ENCODE measurements at places on chromosomes 5 and 9.

GRCh38 chr5:2012885-2013284 lies 130.2 kb upstream of the IRX4 start:
- no peak for DNase-seq

GRCh38 chr5:129069292-129069691 lies 25.3 kb upstream of the ISOC1 start:
- DNase-seq: no peak

GRCh38 chr9:1261266-1261665 lies 211.1 kb downstream of the DMRT2 start:
- no peak for DNase-seq

DNA sequence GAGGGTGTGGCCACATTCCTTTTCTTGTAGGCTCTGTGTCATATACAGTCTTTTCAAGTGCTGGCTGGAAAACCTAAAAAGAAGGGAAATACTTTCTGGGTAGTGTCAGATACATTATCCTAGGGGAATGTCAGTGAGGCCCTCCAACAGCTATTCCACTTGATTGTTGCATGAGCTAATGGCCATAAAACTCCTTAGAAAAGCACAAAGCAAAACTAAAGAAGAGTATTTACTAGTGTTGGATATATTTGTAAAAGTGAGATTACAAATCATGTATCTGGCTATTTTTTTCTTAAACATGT lies 829 bp downstream of the ANXA1 start:
- DNase-seq: no peak

- no peak for DNase-seq
Measured at GRCh38 chr5:105695941-105696340, 1974.8 kb downstream of the EFNA5 start.

- no peak for DNase-seq
Measured at GRCh38 chr5:124512952-124513632, 233.3 kb downstream of the ZNF608 start.

DNA sequence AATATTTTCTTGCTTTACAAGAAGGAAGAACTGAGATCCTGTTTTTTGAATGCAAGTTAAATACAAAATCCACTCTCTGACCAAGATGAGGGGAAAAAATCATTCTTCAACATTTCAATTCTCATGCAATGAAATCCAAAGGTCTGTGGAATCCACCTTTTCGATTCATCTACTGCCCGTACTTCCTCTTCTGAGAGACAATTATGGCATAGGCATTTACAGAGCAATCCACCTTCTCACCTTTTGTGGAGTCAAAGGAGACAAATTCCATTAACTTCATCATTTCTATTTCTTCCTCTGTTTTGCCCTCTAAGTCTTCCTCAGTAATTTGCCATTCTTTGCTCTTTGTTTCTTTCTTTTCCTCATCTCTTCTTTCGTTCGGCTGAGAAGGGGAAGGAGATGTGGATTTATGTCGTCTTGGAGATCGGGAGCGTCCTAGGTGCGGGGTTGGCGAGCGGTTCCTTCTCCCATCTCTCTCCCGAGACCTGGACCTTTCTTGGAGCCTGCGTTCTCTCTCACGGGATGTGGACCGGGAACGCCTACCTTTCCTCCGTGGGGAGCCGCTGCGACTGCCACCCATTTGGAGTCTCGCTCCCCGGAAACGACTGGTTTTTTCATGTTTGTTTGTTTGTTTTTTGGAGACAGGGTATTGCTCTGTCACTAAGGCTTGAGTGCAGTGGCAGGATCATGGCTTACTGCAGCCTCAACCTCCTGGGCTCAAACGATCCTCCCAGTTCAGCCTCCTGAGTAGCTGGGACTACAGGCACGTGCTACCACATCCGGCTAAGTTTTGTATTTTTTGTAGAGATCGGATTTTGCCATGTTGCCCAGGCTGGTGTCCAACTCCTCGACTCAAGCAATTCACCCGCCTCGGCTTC lies 24.3 kb upstream of the AFF4 start:
- DNase-seq: no peak

DNA sequence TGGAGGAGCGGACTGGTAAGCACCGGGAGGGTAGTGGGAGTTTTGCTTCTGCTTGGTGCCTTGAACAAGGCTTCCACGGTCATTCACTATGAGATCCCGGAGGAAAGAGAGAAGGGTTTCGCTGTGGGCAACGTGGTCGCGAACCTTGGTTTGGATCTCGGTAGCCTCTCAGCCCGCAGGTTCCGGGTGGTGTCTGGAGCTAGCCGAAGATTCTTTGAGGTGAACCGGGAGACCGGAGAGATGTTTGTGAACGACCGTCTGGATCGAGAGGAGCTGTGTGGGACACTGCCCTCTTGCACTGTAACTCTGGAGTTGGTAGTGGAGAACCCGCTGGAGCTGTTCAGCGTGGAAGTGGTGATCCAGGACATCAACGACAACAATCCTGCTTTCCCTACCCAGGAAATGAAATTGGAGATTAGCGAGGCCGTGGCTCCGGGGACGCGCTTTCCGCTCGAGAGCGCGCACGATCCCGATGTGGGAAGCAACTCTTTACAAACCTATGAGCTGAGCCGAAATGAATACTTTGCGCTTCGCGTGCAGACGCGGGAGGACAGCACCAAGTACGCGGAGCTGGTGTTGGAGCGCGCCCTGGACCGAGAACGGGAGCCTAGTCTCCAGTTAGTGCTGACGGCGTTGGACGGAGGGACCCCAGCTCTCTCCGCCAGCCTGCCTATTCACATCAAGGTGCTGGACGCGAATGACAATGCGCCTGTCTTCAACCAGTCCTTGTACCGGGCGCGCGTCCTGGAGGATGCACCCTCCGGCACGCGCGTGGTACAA lies 556 bp downstream of the PCDHGC3 start:
- DNase-seq: no peak

DNA sequence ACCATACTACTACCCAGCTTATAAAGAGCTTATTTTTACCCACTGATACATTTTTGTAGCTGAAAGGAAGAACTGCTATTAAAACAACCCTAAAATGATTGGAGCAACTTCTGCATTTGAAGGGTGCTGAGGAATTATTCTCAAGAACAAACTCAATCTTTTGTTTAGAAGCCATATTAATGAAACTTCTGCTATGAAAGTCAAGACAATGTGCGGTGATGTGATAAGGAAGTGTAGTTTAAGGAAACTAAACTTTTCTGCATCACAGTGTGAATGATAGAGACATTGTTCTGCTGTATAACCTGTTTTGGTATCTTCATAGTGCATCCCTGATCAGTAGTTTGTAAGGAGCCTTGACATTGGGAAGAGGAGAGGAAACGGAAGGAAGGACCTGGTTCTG lies 408.5 kb downstream of the TMEM38B start:
- DNase-seq: no peak

GRCh38 chr5:175551266-175551665 lies 72.9 kb downstream of the SFXN1 start:
- no peak for DNase-seq

DNA sequence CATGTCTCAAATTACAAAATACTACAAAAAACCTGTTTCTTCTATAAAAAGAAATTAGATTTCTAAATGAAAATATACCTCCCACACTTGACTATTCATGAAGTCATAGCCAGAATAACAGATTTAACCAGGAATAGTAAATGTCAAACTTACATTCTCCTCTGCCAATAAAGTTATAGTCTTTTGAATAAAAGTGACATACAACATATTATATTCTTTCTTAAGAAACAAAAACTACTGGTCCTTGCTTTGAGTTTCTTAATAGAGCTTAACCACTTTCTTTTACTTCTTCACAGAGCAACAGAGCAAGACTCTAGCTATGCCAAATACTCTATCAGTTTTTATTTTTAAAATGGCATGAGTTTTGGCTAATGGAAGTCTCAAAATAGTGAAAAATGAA lies 61.7 kb downstream of the DEPDC1B start:
- no peak for DNase-seq

DNA sequence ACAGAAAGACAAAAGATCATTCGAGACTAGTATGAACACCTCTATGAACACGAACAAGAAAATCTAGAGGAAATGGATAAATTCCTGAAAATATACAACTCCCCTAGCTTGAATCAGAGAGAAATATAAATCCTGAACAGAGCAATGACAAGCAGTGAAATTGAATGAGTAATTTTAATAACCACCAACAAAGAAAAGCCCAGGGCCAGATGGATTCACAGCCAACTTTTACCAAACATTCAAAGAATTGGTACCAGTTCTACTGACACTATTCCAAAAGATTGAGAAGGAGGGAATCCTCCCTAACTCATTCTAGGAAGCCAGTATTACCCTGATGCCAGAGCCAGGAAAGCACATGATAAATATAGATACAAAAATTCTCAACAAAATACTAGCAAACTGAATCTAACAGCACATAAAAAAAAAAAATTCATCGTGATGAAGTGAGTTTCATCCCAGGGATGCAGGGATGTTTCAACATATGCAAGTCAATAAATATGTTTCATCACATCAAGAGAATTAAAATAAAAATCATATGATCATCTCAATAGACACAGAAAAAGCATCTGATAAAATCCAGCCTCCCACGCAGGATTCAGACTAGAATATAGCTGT lies 25.2 kb upstream of the PTGER4 start:
- DNase-seq: no peak

GRCh38 chr9:135334953-135335460 lies 144.6 kb upstream of the PPP1R26 start:
- DNase-seq: no peak

GRCh38 chr5:157657516-157657915 lies 5.3 kb upstream of the SOX30 start:
- no peak for DNase-seq

DNA sequence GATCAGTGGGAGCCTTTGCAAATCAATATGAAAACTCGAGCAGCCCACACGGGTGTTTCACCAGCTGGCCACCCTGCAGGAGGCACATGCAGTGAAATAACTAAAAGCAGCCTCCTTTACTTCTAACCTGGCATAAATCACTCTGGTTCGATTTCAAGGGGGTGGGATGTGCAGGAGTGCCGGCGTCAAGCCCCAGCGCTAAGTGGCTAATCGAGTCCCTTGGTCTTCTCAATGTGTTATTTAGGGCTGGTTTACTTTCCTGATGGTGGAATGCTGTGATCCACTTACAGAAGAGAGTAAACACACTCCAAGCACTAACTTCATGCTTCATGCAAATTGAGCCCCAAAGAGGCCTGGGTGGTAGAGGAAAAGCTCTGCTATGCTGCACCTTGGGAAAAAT lies 109.4 kb downstream of the TMEM174 start:
- DNase-seq: no peak

DNA sequence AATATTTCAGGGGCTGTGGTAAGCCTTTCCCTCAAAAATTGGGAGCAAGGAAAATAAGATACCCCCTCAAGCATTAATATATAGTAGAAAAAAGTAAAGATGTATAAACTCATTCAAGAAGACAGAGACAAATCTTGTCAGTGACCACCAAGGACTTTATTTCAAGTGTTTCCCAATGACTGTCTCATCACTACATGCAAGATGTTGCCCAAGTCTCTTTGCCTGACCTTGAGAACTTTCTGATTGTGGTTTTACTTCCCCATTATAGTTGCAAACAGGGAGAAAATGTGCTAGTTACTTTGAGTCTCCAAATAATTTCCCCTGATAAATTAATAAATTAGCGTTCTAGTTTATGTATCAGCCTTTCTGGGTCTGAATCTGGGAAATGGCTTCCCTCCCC lies 4.0 kb upstream of the SLC46A2 start:
- no peak for DNase-seq

- DNase-seq: no peak
Measured at GRCh38 chr9:113636693-113637092, 173.2 kb downstream of the RGS3 start.

DNA sequence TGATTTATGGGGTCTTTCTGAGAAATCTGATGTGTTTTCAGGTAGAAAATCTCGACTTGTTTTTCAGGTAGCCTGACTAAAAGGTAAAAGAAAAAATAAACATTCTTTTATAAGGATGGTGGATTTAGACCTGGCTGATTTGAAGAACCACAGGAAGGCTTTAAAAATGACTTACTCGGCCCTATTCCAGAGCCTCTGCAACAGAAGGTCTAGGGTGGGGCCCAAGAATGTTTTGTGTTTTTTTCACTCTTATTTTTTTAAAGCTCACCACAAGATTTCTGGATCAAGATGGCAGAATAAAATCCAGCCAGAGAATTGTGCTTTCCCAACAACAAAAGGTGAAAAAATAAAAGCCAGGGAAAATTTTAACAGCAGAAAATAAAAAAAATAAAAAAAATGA lies 59.1 kb downstream of the FNBP1 start:
- DNase-seq: no peak

DNA sequence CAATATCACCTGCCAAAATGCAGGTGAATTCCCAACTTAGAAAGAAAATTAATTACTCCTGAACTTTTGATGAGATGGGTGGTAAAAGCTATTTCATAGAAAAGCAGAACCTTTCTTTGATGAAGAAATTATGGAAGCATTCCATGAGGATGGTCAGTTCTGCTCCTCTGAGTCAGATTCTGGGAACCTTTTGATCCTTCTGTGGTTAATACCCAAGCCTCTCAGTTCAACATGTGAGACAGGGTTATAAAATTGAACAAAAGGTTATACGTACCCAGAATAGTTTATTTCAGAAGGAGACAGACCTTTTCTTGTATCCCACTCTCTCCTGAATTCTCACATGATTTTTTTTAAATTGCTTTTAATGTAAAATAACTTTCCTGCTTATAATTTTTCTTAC lies 767.6 kb upstream of the ADAMTS16 start:
- DNase-seq: no peak

DNA sequence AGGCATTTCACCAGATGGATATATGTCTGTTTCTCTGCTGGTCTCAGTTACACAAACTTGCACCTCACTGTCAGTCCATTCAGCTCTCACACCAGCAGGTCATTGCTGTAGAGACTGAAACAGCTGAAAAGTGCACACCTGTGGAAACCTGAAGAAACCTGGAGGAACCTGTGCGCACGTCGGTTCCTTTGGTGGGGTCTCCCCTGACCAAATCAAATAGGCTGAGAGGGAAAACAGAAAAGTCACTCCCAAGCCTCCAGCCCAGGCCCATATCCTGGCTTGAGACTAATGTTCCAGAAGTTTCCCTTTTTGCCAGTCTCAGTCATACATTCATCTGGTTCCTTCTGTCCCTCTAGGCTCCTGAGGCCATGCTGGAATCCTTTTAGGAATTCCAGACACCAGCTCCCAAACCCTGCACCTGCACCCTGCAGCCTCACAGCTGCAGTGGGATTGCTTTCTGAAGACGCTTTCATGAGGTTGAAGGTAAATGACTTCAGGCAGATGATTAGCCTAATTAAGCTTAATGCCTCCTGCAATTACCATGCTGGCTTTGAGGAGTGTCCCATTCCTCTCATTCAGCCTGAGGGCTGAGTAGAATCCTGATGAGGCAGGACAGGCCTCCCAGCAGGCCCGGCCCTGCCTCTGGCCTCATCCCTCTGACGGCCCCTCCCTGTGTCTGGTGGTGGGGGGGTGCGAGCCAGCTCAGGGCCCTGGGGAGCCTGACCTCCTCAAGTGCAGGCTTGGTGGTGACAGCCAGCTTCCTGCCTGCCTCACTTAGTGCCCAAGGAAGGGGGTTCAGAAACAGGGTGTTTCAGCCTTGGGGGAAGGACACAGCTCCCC lies 24.3 kb upstream of the CXCL14 start:
- DNase-seq: no peak
